ENCODE measurements at places on chromosomes 4 and X. TPM values are rescaled to one million over a fixed set of nuclear protein-coding genes. Genes with fewer than 3 reads are reported as not detected.

RTL5 gene
- total RNA-seq = 0.51 TPM

PABPC5 gene
- 0.34 TPM for total RNA-seq

SOWAHB gene
- total RNA-seq = 0.12 TPM

MECP2 gene
- total RNA-seq = 63.2 TPM

RAP2C gene
- 13.6 TPM for total RNA-seq

SNCA gene
- total RNA-seq = 0.73 TPM

TEC gene
- 1.3 TPM for total RNA-seq

ADH1B gene
- total RNA-seq = 167 TPM

DNA sequence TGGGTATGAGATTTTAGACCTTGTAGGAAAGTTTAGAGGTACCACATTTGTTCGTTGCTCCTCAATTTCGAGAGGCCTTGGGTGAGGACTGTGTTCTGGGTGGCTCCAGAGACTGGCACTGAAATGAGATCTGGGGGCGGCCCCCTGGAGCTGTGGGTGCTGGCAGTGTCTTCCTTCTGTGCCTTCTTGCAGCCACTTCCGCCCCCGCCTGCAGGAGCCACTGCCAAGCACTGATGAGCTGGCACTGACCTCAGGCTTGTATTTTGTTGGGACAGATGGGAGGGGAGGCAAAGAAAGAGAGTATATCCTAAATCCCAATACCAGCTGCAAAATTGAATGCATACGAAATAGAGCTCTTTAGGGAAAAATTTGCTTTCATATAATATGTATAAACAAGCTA lies 64.5 kb upstream of the CLDN34 start:
- no peak for DNase-seq

- no peak for DNase-seq
These were observed 234.7 kb downstream of the OR13H1 start for GRCh38 chrX:131778269-131779218.

GRCh38 chr4:71994559-71994958 lies 37.2 kb upstream of the NPFFR2 start:
- no peak for DNase-seq

GRCh38 chr4:165383591-165384073 lies 4.8 kb downstream of the CPE start:
- DNase-seq = no peak

DNA sequence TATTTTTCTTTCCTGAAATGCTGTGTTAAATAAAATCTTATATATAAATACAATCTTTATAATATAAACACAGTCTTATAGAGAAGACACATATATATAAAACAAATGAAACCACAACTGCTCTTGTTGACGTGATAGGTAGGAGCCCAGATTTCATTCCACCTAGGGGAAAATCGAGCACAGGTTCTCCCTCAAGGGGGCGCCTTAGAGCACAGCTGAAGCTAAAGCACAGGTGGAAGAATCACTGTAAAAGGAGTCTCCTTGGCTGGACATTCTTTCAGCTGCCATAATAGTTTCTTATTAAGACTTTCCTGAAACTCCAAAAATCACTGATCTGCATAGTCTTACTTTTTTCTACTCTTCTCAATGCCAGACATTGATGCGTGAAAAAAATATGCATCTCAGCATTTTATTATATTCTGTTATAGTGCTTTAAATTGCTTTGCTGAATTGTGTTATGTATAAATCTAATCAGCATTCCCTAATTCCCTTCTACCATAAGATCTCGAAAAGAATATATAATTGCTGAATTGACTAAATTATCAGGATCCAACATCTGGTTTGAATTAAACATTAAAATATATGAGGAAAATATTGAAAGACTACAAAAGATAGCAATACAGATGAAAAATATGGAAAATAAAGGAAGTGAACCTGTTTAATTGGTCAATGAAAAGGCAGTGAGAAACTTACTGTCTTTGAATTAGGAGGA lies 25.5 kb upstream of the RXFP1 start:
- no peak for DNase-seq

GRCh38 chrX:121036137-121036536 lies 11.3 kb upstream of the GLUD2 start:
- no peak for DNase-seq

DNA sequence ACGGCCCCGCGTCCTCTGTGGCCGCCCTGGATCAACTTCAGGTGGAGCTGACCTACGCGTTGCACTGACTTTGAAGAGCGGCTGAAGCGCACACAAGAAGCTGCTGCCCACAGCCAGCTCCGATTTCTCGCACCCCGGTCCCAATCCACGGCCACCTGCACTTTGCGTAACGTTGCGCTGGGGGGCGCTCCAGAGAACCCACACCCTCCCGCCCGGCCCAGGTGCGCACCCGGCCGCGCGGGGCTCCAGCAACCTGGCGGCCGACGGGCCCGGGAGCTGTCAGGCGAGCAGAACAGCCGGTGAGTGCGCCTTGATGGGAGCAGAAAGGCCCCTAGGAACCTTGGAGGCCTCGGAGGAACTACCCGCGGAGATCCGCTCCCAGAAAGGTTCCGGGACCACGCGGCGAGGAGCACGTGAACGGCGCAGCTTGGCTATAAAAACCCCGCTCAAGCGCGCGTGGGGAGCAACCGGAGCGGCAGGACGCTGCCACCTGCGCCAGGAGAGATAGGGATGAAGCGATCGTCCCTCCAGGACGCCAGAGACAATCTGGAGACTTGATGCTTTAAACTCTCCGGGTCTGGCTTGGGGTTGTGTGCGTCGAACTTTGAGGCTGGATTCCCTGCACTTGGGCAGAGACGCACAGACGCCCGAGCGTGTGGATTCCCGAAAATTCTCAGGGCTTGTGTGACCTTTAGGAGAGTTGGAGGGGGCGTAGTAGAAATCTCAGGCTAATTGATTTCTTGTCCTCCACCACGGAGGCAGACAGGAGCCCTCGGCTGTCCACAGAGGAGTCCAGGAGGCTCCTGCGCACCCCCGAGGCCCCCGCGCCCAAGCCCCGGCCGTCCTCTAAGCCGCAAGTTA lies 591 bp upstream of the NWD2 start:
- DNase-seq = no peak

DNA sequence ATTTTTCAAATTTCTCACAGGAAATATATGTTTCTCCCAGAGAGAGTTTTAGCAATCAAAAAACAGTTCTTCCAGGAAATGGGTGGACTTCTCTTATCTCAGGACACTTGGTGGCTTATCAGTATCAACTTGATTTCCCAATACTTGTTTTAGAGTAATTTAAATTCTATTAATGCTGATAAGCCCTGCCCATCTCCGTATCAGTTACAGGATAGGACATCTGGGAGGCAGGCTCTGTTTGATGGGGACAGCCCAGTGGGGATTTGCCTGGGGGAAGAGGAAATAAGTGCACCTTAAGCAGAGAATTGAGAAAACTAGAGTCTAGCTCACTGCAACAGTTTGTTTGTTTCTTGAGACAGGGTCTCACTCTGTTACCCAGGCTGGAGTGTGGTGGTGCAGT lies 43.2 kb upstream of the PDGFRA start:
- DNase-seq = no peak

GRCh38 chrX:110432091-110432905 lies 73.7 kb downstream of the RTL9 start:
- no peak for DNase-seq

DNA sequence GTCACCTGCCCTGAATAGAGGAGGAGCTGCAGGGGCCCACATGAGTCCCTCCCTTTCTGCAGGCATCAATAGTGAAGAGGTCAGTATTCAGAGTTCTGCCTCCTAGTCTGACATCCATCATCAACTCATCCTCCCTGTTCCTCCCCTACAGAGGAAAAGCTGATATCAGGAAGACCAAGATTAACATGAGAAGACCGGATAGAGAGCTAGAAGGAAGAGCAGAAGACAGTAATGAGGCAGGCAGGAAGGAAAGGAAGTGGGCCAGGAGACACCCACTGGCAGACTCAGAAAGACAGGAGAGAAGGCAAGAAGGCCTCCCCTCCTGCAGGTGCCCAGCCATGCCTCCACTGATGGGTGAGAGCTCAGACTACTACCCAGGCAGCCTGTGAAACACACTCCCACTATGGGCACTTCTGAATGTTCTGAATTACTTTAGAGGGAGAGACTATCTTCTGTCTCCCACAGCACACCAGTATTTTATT lies 74.6 kb downstream of the CC2D2A start:
- no peak for DNase-seq

DNA sequence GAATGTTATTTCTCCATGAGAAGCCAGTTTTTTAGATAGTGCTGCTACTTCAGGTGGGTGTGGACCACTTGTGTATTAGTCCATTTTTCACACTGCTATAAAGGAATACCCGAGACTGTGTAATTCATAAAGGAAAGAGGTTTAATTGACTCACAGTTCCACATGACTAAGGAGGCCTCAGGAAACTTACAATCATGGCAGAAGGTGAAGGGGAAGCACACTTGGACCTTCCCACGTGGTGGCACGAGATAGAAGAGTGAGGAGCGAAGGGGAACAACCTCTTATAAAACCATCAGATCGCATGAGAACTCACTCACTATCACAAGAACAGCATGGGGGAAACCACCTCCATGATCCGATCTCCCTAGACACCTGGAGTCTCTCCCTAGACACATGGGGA lies 3.4 kb upstream of the PPID start:
- DNase-seq = no peak
